AML-193 (cell line): ENCODE measurements at places on chromosomes 3 and 15.

DNA sequence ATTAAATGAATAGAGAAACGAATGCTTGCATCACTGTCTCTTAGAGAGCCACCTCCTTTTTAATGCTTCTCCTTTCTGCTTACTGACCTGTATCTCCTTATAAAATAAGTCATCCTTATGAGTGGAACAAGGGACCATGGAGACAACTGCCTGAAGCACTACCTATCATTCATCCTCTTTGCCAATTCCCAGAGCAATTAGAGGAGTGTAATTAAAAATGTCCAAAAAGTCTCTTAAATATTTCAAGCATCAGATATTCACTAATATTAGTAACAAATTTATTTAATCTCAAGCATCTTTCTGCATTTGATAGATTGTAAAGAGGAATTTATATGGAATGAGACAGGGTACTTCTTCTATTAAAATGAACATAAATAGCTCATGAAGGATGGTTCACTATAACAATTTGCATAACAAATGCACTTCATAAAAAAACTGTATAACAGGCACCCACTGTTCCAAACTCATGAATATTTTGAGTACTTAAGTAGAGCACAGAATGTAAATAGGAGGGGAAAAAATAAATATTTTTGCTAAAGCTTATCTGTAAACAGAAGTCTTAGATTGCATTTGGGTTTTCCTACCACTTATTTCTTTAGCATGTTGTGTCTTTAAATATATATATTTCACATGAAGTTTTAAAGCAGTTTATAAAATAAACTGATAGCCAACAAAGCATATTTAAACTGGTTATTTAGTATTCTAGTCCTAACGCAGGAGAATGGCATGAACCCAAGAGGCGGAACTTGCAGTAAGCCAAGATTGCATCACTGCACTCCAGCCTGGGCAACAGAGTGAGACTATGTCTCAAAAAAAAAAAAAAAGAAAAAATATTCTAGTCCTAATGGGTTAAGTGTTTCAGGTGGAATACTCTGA is 269.3 kb downstream of the TBL1XR1 start:
- no peak for DNase-seq

DNA sequence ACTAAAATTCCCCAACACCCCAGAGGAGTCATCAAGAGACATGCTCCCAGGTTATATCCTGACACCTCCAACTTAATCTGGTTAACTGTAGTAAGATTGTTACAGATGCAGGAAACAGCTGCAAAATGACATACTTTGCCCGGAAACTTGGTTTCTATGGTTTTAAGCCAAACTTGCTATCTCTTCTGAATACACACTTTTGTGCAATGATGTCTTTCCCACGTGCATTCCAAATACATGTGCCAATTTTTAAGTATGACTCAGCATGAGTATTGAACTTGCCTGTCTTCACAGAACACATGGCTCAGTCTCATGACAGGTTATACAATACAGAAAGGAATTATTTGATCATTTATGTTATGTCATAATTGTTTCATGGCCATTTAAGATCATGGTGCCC is 207.0 kb upstream of the DCBLD2 start:
- DNase-seq: no peak

DNA sequence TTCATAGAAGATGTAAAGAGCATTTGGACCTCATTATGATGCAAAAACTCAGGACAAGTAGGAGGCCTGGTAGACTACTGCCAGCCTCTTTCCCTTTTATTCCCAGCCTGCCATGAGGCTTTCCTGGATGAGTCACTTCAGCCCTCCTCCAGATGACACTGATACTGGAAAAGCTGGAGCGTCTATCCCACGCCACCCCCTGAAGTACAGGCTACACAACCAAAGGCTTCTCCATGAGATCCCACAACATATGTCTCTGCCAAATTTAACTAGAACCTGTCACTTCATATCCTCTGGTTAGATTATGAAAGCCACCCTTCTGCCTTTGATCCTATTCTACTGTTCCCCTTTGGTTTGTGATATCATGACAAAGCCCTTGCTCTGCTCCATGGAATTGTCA is 56.1 kb upstream of the CPNE4 start:
- no peak for DNase-seq

DNA sequence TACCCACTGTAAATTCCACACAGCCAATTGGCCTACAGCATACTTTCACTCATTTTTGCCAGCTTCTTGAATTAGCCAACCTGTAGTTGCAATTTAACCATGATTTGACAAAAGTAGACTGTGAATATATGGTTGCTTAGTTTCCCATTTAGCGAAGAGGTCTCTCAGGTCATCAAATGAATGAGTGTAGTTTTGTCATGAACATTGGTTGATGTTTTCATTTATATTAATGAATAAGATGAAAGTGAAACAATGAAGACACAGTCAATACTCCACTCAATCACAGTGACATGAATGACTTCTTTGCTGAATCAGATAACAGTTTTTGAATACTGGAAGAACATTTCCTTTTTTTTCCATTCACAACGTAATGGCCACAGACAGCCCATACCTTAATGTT is 15.3 kb upstream of the FAM3D start:
- DNase-seq: no peak

DNA sequence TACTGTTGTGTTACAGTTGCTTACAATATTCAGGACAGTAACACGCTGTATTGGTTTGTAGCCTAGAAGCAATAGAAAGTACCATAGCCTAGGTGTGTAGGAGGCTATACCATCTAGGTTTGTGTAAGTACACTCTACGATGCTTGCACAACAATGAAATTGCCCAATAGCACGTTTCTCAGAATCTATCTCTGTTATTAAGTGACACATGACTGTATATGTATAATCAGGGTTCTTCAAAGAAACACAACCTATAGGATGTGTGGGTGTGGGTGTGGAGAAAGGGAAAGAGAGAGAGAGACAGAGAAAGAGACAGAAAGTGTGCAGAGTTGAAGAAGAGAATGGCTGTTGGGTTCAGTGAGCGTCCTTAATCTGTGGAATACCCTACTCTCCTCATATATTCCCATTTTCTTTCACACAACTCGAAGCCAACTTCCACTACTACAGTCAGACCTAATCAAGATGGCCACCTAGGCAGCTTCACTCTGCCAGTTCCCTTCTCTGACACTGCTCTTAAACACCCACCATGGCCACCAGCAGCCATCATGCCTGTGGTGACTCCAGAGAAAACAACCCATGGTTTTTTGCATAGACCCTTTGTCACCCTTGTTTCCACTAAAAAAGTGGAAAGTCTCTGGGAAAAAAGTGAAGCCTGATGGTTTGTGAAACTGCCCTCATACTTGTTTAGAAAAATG is 5.8 kb upstream of the PPP4R2 start:
- DNase-seq: peak; percentile 33

- DNase-seq: no peak
Observed at GRCh38 chr15:68047826-68048225, 6.3 kb upstream of the PIAS1 start.

GRCh38 chr3:141851411-141851810 is 25.0 kb upstream of the ATP1B3 start:
- no peak for DNase-seq

GRCh38 chr3:132659000-132659364 is 627 bp downstream of the ACAD11 start:
- DNase-seq: peak; percentile 51

- peak; percentile 36 for DNase-seq
Observed at GRCh38 chr3:149902498-149903139, 68.1 kb downstream of the PFN2 start.

GRCh38 chr3:121834157-121834670 is 646 bp downstream of the IQCB1 start:
- no peak for DNase-seq

DNA sequence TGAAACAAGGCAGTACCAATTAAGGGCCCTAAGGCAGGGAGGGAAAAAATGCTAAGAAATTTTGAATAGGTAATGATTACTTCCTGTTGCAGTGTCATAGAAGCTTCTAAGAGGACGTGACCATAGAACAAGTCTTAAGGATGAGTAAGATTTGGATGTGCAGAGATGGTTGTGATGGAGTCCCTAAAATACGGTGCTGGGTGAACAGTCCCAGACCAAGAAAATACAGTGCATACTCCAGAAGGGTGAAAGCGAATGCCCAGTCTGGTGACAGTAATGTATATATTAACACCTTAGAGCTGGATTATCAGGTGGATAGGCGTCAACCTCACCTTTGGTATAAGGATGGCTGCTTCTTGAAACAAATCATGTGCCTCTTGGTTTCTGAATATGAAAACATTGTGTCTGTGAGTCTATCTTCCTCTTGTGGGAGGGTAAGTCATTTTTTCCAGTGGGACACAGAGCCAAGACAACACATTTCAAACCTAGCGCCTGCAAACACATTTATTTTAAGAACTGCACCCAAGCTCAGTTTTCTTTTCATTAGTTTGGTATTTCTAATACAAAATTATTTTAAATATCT is 101.2 kb upstream of the TP63 start:
- DNase-seq: no peak

- DNase-seq: no peak
Observed at GRCh38 chr3:197520311-197521276, 35.2 kb downstream of the BDH1 start.

DNA sequence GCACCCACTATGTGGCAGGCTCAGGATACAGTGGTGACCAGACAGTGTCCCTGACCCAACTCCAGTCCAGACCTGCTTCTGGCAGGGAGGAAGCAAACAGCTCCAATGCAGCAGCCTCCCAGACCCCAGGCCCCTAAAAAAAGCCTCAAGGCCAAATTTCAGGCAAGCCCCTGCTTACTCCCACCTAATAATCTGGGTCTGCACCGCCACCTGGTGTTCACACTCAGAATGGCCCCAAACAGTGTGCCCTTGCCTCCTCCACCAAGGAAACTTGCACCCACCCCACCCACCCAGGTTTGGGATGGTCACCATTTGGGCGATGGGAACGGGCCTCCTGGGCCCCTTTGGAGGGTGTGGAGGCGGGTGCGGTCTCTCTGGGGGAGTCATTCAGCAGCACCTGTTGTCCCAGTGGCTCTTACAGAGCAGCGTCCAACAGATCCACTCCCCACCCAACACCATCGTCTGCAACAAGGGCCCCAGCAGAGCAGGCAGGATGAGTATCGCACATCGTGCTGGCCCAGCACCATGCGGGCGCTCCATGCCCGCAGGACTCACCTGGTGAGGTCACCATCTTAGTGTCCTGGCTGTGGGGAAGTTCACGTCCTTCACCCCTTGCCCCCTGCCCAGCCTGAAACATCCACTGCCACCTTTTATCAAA is 17.3 kb downstream of the C3orf18 start:
- DNase-seq: peak; percentile 45

- no peak for DNase-seq
Observed at GRCh38 chr3:156655819-156656550, 18.4 kb upstream of the TIPARP start.

DNA sequence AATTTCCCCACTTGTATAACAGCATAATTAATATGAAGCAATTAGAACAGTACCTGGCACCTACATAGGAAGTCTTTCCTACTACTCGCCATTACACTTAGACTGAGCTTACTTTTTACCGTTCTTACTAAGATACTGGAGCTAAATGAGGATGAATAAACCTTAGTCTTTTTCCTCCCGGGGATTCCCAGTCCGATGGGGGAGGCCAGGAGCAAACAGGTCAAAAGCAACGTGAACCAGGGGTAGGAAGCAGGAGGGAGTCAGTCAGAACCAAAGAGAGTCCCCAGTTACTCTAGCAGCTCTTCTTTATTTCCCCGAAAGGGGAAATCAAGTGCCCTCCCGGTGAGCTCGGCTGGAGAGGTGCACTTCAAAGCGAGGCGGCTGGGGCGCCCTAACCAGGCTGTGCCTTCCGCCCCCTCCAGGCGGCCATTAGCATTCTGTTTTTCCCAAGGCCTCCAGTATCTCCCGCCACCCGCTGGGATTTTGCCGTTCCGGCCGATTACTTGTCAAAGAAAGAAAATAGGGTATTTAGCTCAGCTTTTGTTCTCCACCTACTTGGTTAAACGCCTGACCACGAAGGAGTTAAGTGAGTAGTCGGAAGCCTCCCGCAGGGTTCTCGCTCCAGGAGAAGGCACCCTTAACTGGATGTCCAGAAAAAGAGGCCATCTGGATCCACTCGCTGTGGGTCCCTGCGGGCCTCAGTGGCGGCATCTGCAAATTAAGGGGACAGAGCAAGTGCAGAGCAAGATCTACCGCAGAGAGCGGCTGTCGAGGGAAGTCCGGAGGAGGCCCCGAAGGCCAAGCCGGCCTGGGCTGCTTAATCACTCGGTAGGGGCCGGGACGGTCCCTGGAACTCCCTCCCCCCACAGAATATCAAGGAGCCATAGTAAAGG is 6.3 kb upstream of the EOMES start:
- DNase-seq: no peak

DNA sequence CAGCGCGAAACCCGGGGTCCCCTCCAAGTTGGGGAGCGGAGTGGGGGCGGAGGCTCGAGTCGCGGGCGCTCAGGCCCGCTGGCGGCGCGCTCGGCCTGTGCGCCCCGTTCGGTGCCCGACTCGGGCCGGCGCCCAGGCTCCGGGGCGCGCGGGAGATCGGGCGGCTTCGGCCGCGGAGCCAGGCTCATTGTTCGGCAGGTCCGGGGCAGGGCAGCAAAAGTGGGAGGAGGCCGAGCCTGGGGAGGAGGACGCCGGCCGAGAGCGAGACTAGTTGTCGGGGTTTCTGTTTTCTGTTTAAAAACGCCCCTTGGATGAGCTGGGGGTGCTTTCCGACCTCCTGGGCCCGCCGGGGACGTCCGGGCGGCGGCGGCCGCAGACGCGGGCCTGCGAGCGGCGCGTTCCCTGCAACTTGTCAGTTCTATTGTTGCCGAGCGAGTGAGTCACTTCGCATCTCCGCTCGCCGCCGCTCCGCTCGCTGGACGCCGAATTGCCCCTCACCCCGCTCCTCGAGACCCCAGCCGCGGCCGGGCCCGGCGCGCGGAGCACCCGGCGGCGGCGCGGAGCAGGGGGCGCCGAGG is 676 bp downstream of the TCF12 start:
- DNase-seq: peak; percentile 20

GRCh38 chr3:67526246-67526645 is 128.2 kb downstream of the SUCLG2 start:
- no peak for DNase-seq

DNA sequence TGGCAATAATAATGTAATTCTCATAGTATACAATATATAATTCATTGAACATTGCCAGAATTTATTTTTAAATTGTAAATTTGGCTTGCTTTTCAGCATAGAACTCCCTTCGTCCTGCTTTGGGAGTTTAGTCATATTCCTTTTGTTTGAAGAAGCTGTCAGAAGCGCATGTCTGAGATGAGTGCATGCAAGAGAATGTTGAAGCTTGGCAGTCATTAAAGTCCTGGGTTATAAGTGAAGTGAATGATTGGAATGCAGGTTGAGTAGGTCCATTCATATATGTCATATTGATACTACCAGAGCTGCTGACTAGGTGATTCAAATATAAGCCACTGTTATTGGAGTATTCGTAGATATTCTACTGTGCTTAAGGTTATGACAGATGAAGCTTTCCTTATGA is 243.6 kb upstream of the MDFIC2 start:
- no peak for DNase-seq
